ENCODE measurements at places on chromosomes 6 and 20. TPM values are rescaled to one million over a fixed set of nuclear protein-coding genes. Genes with fewer than 3 reads are reported as not detected.

The ENTPD6 gene
- total RNA-seq, result 80.4 TPM

The PRL gene
- total RNA-seq, result not detected

The CENPW gene
- 54.5 TPM for total RNA-seq

GRCh38 chr20:41538810-41539596 is 79.2 kb downstream of the CHD6 start:
- no peak for DNase-seq
- 0 out of 2 replicates have a peak, but pooled peaks cover 5% of the 10 kb centered on the region for H3K36me3 ChIP-seq
- no peak overlapping the region for H3K27ac ChIP-seq

GRCh38 chr6:163474581-163474980 is 60.1 kb downstream of the QKI start:
- H3K4me3 ChIP-seq, result no peak overlapping the region
- H3K27ac ChIP-seq, result no peak overlapping the region
- no peaks in the 10 kb centered on the region for H3K4me1 ChIP-seq
- H3K36me3 ChIP-seq, result peaks cover 9% of the 10 kb centered on the region
- DNase-seq, result no peak

DNA sequence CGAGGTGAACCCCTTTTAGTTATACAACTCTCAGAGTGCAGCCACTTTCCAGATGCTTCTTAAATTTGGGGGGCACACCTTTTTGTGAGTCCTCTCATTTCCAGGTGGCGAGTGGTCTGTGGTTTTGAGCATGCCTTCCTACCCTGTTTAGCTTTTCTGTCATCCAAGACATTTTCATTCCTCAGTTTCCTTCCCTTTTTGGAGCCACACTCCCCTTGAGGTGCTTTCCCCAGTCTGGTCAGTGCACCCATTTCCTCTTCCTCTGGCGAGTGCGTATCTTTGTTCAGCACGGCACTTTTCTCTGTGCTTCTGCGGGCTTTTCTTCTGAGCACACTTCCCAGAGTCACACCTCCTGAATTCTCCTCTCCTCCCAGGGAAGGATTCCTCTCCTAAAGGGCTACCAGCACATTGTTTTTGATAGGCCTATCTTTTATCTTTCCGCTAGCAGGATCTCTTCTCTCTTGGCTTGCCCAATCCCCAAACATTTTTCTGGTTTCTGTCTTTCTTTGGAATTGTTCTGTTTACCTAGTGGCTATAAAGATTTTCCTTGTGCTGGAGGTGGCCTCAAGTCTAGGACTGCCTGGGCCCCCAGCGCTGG is 1.4 kb downstream of the PHF20 start:
- DNase-seq, result peak; percentile 15
- H3K27me3 ChIP-seq, result no peaks in the 10 kb centered on the region
- peak overlapping the region; percentile 87 for H3K4me3 ChIP-seq
- peaks cover 28% of the 10 kb centered on the region for H3K4me1 ChIP-seq
- no peak overlapping the region for H3K27ac ChIP-seq
- H3K36me3 ChIP-seq, result peaks cover 10% of the 10 kb centered on the region

GRCh38 chr6:148973538-148974208 is 226.8 kb downstream of the UST start:
- H3K27me3 ChIP-seq, result 0 out of 2 replicates have a peak, but pooled peaks cover 6% of the 10 kb centered on the region
- no peaks in the 10 kb centered on the region for H3K4me1 ChIP-seq
- H3K4me3 ChIP-seq, result no peak overlapping the region
- H3K36me3 ChIP-seq, result no peaks in the 10 kb centered on the region
- DNase-seq, result no peak

GRCh38 chr6:112842330-112842685 is 495.2 kb downstream of the RFPL4B start:
- no peaks in the 10 kb centered on the region for H3K4me1 ChIP-seq
- H3K27ac ChIP-seq, result no peak overlapping the region
- no peak overlapping the region for H3K4me3 ChIP-seq
- H3K27me3 ChIP-seq, result no peaks in the 10 kb centered on the region

All from PC-9 (cell line).